Activated CD4-positive, alpha-beta T cell treated with anti-CD3 and anti-CD28 coated beads, Interleukin-10, Interleukin-2, amounts not matched to agents 100 ng/mL and 50 ng/mL, durations not matched to agents 16 hours and 8 hours (primary cell): ENCODE measurements at places on chromosomes 1 and 21.

- peak; percentile 8 for DNase-seq
These were observed 7.8 kb upstream of the CASZ1 start for GRCh38 chr1:10803971-10804820.

GRCh38 chr1:23057301-23057700 lies 38.0 kb downstream of the KDM1A start:
- no peak for DNase-seq

- no peak for DNase-seq
These were observed 4.4 kb upstream of the ACOT7 start for GRCh38 chr1:6397844-6398441.

DNA sequence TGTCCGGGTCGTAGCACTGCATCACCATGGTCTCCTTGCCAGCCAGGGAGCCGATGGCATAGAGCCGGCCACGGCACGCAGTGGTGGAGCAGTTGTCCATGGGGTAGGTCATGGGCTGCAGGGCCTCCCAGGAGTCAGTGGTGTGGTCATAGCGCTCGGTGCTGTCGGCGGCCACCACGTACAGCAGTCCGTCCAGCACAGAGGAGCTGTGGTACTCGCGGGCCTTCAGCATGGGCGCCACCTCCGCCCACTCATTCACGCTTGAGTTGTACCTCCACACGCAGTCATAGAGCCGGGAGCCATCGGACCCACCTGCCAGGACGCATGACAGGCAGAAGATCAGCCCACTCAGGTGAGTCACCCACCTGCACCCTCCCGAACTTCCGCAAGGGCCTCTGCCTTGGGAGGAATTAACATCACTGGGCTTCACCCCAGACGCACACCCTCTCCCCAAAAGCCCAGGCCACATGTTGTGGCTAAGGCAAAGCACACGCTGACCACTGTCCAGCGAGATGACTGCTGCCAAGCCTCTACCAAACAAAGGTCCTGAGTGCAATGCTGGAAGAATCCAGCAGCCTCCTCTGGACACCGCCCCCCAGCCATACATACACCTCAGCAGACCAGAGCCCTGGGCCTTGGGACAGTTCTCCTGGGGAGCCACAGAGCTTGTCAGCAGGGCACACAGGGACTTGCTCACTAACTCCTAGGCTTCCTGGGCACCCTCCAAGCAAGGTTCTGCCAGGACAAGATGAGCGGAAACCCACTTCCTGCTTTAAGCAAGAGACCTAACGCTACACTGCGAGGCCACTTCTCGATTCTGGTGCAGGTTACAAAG lies 3.3 kb downstream of the KLHL21 start:
- DNase-seq, result peak; percentile 63

DNA sequence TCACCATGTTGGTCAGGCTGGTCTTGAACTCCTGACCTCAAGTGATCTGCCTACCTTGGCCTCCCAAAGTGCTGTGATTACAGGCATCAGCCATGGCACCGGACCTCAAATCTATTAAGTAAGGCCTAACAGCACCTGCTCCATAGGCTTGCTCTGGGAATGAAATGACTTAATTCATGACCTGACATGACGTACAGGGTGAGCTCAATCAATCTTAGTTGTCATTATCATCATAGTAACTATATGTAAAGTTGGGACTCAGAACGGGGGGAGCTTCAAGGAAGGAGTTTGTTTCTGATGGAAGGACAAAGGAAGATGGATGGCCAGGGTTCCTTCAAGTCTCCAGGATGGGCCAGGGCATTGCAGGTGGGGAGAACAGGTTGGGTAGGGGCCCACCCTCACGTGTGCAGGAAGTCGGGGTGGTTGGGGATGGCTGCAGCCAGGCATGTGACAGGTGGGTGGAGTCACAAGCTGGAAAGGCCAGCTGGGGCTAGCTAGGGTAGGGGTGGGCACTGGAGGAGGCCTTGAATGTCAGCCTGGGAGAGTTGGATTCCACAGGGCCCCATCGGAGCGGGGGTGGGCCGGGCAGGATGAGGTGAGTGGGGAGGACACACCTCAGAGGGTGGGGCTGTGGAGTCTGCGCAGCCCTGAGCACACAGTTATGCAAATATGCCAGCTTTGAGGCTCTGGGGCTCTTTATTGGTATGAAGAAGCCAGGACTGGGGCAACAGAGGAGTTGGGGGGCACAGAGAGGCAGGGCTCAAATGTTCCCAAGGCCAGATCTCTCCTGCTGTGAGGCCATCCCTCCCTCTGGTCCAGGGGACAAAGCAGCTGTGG lies 9.6 kb downstream of the TRIM62 start:
- no peak for DNase-seq

GRCh38 chr1:111369177-111369576 lies 58.4 kb downstream of the OVGP1 start:
- no peak for DNase-seq

GRCh38 chr1:83912876-83913275 lies 86.1 kb downstream of the TTLL7 start:
- no peak for DNase-seq

GRCh38 chr1:213444224-213444623 lies 393.2 kb downstream of the RPS6KC1 start:
- peak; percentile 71 for DNase-seq

- peak; percentile 90 for DNase-seq
These were observed 37.9 kb upstream of the BTG2 start for GRCh38 chr1:203267347-203267846.

DNA sequence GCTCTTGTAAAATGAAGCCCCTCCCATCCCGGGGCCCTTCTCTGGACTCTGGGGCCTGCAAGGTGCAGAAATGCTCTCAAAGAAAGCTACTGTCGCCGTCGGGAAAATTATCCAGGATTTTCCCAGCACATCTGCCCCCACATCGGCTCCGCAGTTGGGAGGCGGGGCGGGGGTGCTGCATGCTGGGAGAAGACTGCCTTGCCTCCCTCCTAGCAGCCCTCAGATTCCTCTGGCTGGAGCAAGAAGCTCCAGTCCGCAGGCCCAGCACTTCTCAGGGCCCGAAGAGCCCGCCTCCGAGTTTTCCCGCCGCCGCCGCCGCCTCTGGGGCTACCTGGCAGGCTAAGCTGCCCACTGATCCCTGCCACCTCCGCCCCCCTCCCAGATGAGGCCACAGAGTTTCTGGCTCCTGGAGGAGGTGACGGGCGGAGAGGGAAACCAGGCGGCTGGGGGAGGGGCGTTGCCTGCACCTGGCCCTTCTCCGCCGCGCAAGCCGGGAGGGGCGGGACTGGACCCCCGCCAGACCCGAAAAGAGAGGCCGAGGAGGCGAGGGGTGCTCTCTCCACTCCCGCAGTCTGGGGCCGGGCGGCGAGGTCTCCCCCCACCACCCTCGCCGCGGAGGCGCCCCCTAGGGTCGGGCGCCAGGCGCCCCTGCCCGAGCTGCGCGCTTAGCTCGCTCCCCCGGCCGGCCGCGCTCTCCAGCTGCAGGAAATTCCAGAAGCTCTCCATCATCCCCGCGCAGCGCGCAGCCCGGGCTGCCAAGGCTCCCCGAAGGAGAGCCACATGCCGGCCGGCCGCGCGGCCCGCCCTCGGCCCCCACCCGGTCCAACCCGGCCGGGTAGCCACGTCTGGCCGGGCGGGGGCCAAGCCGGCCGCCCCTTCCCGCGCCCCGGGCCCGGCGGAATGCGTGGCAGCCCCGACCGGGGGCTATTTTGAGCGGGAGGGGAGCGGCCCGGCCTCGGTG lies 28.8 kb downstream of the AHDC1 start:
- DNase-seq, result no peak

DNA sequence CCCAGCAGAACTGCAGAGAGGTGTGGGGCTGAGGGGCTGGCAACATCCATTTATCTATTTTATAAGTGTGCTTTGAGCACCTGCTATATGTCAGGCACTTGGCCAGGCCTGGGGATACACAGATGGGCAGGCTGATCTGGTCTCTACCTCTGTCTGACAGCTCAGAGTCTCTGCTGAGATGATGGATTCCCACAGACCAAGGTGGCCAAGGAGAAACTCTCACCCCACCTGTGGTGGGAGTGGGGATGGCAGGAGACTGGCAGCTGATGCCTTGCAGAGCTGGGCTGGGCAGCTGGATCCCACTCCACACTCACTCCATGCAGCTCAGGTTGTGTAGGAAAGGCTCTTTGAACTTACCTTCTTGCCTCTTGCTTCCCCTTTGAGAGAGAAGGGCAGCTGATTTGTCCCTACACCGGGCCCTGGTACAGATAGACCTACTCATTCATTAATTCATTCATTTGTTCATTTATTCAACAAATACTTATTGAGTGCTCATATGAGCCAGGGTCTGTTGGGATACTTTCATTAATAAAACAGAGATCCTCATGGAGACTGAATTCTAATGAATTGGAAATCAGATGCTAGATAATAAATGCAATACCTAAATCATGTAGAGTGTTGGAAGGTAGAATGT lies 9.0 kb downstream of the ADORA1 start:
- DNase-seq, result no peak

DNA sequence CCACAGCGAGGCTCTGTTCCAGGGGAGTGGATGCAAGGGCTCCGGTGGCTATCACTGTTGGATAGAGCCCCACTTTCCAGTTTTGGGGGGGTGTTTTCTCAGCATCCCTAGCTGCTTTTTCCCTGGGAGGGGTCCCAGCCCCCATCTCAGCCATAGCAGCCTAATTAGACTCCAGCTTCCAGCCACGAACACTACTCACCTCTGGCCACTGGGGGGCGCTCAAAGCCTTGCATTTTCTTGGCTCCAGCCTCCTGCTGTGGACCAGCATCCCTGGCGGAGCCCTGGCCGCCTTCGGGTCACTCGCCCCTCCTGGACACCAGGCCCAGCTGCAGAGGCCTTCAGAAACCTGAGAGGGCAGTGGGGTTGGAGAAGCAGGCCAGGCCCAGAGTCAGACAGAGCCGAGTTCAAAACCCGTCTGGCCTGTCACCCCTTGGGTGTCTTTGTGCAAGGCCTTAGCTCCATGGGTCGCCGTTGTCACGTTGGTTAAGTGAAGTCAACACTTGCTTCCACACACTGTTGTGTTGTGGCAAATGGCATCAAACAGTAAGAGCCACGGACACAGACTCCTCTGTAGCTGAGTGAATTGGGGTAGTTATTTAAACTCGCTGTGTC lies 93.5 kb upstream of the ACTL8 start:
- peak; percentile 65 for DNase-seq

DNA sequence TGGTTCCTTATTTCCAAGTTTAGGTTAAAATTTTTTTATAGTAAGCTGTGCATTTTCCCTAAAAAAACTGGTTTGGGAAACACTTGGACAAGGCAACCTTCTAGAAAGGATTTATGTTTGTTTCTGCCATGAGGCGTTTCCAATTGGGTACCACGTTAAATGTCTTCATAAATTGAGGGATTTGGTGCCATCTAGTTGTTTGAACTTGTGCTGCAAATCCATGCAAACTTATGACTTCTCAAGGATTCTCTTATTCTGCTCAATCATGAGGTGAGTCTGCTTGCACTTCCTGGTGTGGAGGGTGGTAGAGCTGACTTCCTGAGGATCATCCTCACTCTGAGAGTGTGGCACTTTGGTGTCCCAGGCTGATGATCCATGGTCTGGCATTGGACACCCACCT lies 123.3 kb downstream of the PCNX2 start:
- DNase-seq, result no peak

GRCh38 chr1:183023146-183023600 lies at the start of gene LAMC1:
LAMC1 (plus strand) TSS chr1:183023420; CDS start chr1:183023717, 297 bp downstream.
- no peak for DNase-seq

GRCh38 chr1:39695016-39695415 lies 3.8 kb upstream of the HPCAL4 start:
- no peak for DNase-seq

GRCh38 chr1:234734869-234735268 lies 124.9 kb upstream of the IRF2BP2 start:
- DNase-seq, result no peak
